CD4-positive, alpha-beta T cell treated with Interleukin-4 for 1 hour (primary cell): ENCODE measurements at places on chromosomes 11 and 22.

- no peak for DNase-seq
These were observed 6.7 kb downstream of the GDPD5 start for GRCh38 chr11:75518771-75519653.

DNA sequence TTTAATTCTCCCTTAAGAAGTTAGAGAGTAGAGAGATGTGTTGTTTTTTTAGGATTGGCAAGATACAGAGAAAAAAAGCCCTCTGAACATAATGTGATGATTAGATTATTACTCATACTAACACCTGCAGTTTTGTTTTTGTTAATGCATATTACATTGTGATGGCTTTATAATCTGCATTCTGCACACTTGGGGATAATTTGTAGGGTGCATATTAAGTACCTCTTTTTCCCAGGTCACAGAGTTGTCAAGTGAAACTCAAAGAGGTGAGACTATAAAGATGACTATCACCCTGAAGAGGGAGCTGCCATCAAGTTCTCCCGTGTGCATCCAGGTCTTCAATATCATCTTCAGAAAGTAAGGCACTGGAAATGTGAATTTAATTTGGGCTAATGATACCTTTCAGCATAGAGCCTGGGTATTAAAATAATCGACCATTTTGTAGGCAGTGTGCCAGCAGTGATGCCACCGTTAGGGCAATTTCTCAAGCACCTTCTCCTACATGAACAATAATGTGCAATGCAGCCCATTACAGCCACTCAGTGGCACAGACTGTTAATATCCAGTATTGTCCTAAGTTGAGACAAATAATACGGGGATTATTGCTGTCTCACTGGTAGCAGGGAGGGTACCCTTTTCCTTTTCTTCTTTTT lies 16.2 kb downstream of the PIWIL4 start:
- DNase-seq, result no peak

- DNase-seq, result peak; percentile 87
These were observed 2.3 kb downstream of the IRF7 start for GRCh38 chr11:613369-613968.

DNA sequence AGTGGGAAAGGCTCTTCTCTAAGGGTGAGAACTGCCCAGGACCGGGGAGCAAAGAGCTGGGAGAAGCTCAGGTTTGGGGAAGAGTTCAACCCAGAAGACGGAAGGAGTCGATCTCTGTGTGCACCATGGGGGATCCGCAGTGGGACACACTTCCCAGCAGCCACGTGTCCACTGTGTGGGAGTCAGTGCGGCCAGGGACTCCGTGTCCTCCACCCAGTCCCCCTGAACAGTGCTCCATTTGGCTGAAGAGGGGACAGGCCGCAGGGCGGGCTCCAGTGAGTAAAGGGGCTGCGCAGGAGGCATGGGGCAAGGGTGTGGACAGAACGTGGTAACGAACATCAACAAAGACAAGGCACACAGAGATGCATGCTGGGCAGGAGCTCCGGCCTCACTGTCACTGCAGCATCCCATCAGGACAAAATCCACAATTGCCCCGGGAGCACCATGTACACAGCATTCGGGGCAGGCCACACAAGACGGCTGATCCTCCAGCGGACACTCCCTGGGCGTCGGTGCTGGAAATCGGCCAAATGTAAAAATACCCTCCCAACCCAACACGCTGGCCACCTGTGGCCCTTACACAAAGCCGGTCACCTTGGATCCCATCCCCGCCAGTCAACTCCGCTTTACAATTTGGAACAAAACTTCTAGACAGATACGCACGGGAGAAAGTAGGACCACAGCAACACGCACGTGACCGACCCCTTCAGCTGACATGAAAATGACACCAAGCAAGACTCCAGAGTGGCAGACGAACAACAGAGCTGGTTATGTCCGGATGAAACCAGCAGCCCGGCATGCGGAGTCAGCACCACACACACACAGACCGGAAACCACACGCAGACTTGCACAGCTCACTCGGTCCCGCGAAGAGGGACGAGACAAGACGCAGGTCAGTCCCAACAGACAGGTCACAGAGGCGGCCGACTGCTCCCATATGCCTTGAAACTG lies 366.8 kb downstream of the SHANK2 start:
- no peak for DNase-seq

GRCh38 chr11:35526370-35526792 lies 965 bp upstream of the PAMR1 start:
- DNase-seq, result no peak
